ENCODE measurements at places on chromosomes 5 and 9.

DNA sequence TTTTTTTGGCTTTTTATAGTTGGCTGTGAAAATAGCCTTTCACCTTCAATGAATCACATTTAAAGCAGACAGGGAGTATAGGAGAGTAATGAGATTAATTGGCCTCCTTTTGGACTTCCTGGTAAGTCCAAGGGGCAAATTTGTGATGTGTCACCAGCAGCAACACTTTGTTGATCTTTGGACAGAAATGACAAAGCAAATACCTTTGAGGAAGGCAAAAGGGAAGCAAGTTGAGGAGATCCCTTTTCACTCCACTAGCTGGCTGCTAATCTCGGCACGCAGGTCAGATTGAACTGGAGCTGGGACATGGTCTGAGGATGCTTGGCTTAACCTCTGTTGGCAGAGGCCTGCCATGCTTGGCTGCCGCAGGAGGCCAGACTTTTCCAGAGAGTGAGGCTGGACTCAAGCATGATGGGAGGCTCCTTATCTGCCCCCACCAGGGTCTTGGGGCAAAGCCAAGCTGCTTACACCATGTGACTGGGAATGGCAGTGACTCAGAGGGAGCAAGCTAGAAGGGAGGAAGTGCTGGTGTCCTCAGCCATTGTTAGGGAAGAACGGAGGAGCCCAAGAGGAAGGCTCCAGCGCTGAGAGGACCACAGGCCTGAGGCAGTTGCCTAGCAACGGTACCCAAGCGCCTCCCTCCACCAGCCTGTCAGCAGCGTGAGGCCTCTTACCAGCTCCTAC, 174.5 kb upstream of the MAP1B start:
- DNase-seq = peak; percentile 41

DNA sequence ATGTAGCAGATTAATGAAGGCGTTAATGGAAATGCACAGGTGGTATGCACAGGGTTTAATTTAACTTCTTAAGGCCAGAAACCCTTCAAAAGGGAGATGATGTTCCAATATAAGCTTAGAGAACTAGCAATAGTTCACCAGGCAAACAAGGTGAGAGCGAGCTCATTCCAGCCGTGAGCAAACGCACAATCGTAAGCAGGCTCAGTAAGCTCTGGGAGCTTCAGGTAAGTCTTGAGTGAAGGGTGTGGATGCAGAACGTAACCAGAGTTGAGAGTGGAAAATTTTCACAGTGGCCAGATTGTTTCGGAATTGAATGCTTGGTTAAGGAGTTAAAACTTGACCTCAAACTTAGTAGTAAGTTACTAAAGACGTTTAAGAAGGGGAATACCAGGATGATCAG, 5.7 kb downstream of the EQTN start:
- no peak for DNase-seq

DNA sequence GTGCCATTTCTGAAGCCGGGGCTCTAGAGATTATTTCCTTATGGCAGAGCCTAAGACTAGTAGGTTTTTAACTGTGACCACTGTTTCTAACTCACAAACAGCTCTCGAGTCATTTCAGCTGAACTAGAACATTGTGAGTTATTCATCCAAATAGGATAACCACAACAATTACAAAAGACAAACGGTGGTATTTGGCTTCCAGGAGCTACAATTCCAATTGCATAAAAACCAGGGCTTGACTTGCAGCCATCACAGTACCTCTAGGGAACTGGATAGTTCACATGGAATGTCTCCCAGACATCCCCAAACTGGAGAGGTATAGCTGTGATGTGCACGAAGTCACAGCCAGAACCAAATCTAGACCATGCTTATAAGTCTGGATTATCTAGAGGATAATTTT, 224.8 kb downstream of the FAM114A2 start:
- peak; percentile 10 for DNase-seq

GRCh38 chr5:91144491-91145332, 238.4 kb downstream of the ARRDC3 start:
- DNase-seq = no peak

DNA sequence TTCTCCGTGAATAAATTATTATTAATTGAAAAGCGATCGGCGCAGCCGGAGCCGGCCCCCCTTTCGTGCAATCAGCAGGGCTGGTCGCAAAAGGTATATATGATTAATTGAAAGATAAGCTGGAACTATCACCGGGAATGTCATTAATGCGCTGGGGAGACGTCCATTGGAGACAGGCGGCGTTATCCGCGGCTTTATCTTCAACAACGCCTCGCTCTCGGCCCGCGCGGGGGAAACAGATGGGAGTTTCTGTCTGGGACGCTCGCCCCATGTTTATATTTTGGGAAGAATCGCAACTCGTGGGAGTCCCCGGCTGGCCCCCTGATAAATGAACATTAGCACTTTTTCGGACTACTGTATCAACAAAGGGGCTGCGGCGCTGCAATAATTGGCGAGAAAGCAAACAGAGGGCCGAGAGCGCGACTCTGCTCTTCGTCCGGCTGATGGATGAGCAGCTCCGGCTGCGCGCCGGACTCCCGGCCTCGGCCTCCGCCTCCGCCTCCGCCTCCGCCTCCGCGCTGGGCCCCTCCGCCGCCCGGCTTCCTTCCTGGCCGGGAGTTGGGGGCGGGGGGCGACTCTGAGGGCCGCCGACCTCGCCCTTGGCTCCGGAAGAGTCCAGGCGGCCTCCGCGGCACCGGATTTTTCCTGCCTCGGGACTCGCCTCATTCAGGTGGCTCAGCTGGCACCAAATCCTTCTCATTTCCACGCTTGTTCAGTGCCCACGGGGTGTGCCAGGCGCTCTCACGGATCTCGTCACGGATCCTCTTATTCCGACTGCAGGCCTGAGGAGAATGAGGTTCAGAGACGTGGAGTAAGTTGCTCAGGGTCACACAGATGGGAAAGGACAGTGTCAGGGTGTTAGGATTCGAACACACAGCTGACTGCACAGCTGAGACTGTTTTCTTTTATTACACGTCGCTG, 3.6 kb upstream of the NKX2-5 start:
- DNase-seq = no peak

GRCh38 chr5:113514289-113514635, 768 bp downstream of the YTHDC2 start:
- DNase-seq = no peak

DNA sequence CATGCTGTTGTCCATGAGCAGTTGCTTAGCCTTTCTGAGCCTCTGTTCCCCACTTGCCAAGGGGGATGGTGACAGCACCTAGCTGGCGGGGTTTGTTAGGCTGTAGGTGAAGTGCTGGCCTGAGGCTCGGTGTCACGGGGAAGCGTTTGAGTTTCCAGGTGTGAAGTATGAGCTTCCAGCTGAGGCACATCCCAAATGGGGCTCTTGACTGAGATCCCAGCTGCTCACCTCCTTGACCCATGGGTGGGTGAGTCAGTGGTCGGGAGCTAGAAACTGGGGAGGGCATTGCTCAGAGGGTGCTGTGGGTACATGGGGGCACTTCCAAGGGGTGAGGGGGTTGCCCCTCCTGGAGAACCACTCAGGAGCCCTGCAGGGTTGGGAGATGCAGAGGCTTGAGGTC, 26.4 kb upstream of the RNF130 start:
- no peak for DNase-seq

DNA sequence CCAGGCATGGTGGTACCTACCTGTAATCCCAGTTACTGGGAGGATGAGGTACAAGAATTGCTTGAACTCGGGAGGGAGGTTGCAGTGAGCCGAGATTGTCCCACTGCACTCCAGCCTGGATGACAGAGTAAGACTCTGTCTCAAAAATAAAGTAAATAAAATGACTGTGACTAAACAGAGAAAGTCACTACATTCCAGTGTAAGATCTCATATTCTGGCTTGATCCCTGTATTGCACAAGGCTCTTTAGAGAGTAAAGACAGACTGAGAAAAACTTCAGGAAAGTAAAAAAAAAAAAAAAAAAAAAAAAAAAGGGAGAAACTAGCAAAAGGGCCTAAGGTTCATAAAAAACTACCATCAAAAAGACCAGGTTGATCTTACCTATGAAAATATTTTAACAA, 106.6 kb upstream of the PJA2 start:
- peak; percentile 34 for DNase-seq

- DNase-seq = no peak
These were observed 11.8 kb downstream of the SPARC start for GRCh38 chr5:151674626-151675610.

DNA sequence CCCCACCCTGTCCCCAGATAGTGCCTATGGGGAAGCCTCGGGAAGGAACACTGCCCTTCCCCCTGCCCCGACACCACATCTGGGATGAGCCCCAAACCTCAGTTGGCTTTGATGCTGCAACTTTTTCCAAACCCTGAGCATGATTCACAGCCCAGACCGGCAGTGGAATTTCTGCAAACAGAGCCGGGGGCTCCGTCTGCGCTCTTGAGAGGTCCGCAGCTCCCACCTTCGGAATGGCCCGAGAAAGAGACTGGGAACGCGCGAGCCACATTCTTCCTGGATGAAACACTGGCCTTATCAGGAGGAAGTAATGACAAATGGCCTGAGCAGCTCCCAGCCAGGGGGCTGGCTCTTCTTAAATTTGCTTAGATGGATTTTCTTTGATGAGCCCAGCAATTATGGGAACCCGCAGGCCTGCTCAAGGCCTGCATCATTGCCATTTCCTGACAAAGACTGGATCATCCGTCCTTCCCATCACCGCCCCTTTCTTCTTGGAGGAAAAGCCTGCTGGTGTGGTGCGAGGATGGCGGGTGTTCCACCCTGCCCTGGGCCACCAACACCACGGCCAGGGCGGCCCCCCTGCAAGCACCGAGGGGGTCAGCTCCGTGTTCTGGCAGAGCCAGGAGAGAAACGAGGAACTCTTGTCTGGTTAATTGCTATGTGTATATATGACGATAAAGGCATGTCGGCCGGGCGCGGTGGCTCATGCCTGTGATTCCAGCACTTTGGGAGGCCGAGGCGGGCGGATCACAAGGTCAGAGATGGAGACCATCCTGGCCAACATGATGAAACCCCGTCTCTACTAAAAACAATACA, 38.8 kb upstream of the COL5A1 start:
- DNase-seq = peak; percentile 86

- peak; percentile 76 for DNase-seq
These were observed 119.4 kb downstream of the MPDZ start for GRCh38 chr9:13160051-13160450.

DNA sequence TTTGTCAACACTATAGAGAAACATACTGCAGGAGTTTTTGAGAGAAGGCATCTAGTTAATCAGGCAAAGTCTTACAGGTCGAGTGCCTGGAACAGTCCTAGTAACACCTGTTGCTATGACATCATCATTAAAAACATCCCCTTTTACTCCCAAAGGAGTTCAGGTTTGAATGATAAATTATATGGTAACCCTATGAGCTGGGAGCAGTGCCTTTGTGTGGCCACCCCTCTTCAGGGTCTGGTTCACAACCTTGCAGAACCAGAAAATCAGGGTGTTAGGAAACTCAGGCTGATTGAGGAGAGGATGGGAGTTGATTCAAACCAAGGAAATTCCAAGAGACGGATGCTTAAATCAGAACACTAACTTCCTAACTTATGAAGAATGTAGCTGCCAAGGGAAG, 179.1 kb upstream of the RASEF start:
- DNase-seq = no peak

GRCh38 chr9:70677055-70677735, 262.7 kb upstream of the KLF9 start:
- DNase-seq = no peak

DNA sequence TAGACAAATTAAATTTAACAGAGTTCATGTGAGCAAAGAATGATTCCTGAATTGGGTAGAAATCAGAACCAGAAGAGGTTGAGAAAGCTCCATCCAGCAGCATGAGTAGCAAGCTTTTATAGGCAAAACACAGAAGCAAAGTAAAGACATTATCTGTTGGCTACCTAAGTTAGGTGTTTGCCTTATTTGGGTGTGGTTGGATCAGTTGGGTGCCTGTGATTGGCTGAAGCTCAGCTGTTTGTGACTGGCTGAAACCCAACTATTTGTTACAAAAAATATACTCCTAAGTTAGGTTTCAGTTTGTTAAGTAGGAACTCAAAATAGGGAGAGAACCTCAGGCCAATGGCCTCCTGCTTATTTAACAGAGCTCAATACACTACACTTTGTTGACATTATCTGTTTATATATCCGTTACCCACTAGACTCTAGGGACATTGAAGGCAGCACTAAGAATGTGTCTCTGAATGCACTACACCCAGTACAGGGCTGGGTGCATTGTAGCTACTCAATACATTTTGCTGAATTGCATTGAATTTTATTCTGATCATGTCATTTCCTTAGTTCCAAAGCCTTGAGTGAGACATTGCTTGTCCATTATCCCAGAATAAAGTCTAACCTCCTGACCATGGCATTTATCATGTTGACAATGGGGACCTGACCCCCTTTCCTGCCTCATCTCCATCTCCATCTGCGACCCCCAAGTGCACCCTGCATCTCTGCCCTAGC, 98.7 kb downstream of the CCDC192 start:
- peak; percentile 54 for DNase-seq

GRCh38 chr5:67792891-67793290, 422.7 kb upstream of the PIK3R1 start:
- peak; percentile 69 for DNase-seq

- no peak for DNase-seq
These were observed 179.2 kb downstream of the HSPA4 start for GRCh38 chr5:133230823-133231578.

DNA sequence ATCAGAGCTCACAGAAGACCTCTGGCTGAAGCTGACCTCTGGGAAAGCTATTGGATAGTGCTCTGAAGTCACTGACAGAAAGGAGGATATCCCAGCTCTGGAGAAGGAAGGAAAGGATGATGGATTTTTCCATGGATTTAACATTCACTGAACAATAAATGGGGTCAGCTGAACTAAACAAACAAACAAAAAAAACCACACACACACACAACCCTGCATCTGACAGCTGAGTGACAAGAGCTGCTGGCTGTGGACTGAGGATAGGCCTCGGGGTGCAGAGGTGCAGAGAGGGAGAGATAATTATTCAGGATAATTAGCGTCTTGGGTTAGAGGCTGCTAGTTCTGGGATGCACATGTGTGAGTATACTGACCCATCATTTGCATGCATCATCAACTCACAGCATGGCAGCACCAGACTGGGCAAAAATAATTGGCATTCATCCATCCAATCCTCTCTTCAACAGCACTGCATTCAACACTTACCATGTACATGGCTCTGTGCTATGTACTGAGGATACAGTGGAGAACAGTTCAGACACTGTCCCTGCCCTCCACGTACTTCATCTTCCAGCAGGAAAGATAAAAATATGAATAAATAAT, 131.4 kb upstream of the TRIM32 start:
- no peak for DNase-seq

GRCh38 chr5:67059744-67060490, 136.7 kb downstream of the CD180 start:
- DNase-seq = peak; percentile 70

- no peak for DNase-seq
These were observed 105.4 kb upstream of the PAM start for GRCh38 chr5:102649731-102650130.

- no peak for DNase-seq
These were observed 227.5 kb upstream of the NR4A3 start for GRCh38 chr9:99594056-99594780.

DNA sequence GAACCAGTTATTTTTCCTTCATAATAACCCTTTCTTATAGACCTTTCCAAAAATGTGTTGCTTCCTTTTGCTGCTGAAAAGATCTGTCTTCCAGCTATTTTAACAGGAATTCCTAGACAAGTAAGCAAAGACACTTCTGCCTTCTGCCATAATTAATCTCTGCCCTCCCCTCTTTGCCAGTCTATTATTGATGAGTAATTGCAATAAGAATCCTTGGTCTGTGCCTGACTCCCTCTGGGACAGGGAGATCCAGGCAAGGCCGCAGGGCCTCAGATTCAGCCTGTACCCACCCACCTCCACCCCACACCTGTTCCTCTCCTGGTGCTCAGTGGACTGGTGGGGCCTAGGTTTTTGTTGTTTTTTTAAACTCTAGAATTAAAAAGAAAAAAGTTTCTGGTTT, 8.3 kb downstream of the FOXD1 start:
- no peak for DNase-seq

All from fibroblast of gingiva (primary cell).